ENCODE measurements at places on chromosomes 13 and 19.

DNA sequence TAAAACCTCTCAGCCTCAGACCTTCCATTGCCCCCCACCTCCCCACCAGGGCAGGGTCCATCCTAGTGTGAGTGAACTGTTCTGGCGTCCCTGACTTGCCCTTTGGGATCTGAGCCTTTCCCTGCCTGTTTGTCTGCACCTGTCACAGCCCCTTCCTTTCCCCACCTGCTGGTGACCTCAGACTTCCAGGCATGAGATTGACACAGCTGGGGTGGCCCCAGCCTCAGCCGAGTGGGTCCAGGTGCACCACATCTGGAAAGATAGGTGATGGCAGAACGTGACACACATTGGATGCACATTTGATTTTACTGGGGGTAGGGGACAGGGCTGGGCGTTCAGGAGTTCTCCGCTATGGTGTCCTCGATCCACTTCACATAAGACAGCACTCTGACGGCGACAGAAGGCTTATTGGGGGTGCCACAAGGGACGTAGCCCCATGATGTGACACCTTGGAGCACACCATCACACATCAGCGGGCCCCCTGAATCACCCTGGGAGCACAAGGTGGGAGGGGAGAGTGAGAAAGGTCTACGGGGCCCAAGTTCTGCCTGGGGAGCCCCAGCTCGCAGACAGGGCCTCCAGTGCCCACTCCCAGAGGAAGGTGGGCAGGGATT, 4.6 kb downstream of the KLK1 start:
- DNase-seq: peak; percentile 42

DNA sequence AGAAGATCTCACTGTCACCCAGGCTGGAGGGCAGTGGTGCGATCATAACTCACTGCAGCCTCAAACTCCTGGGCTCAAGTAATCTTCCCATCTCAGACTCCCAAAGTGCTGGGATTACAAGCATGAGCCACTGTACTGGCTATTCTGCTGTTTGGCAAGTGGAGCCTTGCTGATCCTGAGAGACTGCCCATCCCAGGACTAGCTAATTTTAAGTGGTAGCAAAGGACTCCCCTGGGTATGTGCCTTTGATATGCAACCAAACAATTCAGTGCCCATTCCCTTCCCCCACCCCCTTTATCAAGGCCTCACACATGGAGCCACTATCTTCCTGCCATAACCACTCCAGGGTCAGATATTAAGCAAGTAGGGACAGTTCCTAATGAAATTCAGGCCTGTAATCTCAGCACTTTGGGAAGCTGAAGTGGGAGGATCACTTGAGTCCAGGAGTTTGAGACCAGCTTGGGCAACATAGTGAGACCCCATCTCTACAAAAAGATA, 17.0 kb upstream of the ZNF460 start:
- DNase-seq: no peak

DNA sequence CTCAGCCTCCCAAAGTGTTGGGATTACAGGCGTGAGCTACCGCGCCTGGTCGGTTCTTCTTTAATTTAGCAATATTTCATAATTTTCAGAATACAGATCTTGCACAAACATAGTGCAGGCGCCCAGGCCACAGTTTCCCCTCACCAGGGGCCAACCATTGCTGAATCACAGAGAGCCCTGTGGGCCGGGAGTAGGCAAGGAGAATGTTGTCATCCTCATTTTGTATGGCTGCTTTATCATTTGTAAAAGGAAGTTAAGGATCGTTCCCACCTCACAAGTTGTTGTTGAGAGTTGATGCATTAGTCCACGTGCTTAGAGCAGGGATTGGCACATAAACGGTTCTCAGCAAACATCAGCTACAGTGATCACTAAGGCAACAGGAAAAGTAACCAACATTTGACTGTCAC, 30.2 kb downstream of the MEIS3 start:
- no peak for DNase-seq

GRCh38 chr13:109719962-109720646, 66.3 kb downstream of the IRS2 start:
- DNase-seq: no peak

GRCh38 chr13:100668408-100668807, 6.2 kb downstream of the TMTC4 start:
- no peak for DNase-seq

GRCh38 chr13:60753641-60754040, 356.6 kb downstream of the TDRD3 start:
- DNase-seq: no peak

GRCh38 chr13:21683034-21683733, 12.3 kb downstream of the FGF9 start:
- no peak for DNase-seq

- no peak for DNase-seq
These were observed 17.3 kb downstream of the TLE6 start for GRCh38 chr19:2994588-2995131.

GRCh38 chr13:40121722-40122121, 466.3 kb downstream of the COG6 start:
- DNase-seq: no peak

DNA sequence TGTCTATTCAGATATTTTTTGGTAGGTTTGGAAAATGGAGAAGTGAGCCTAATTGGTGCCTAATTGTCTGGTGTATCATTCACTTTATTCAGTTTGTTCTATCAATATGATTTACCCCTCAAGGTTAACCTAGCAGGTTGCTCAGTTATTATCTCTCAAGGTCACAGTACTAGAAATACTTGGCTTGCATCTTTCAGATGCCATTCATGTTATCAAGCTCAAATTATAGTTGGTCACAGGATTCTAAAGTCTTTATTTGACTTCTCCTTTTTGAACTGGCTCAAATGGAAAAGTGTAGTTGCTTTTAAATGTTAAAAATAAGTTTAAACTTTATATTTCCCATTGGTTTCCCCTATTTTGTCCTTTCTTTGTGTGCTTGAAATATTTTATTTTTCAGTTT, 2.6 kb downstream of the KCNRG start:
- no peak for DNase-seq

GRCh38 chr13:45895881-45896280, 44.3 kb upstream of the SIAH3 start:
- DNase-seq: no peak

DNA sequence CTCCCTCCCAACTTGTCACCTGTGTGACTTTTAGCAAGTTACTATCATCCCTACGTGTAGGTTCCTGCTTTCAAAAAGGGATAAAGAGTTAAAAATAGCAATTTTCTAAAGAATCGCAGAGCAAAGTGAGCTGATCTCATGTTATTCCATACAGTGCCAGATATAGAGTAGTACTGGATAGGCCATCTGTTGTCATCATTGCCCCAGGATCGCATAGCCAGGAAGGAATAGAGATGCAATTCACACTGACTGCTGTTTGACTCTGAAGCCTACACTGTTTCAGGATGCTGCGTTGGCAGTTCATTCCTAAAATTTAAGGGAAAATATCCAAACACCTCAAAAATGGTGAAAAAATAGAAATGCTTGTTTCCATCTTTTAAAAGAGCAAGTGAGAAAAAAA, 138.9 kb downstream of the SHISA2 start:
- DNase-seq: no peak

DNA sequence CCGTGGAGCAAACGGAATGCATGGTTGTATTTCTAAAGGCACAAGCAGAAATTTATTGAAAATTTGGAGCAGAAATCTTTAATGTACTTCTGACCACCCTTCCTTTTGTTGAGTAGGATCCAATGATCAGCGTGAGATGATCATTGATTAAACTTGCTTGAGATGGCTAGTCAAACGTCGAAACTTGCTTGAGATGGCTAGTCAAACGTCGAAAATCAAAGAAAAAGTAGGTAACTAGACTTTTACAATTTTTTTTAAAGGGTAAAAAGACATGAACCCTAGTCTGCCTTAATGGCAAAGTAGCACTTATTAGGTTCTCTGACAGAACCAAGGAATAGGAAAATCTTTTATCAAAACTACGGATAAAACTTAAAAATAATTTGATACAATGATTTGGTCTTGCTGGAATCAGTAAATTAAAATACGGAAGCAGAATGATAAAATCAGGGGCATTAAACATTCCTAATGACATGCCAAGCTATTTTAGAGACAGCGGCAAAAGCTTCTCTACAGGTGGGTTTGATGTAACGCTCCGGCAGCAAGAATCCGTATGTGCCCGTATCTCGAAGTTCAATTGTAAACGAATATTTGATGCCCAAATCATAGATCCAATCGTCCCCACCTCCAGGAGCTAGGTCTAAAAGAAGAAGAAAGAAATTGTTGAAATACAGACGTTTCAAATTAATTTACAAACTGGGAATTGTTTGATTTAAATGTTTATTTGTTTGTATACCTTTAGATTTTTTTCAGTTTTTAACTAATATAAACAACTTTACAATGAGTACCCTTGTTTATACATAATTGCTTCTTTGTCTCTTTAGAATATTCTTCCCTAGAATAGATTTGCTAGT, 841 bp upstream of the ZC3H13 start:
- no peak for DNase-seq

DNA sequence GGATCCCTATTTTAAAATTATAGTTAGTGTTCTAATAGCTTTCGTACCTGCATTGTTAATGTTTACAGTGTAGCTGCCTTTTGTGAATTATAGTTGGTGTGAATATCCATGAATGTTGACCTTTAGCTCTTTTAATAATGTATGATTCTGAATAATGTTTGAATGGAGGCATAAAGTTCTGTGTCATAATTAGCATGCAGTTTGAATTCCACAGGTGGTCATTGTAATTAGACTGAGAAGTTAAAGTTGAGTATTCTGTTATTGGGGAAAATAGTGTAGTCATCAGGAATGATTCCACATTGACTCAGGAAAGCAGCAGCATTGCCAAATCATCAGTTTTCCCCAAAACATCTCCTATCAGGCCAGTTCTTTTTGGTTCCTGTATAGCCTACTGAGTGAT, 12.1 kb downstream of the GPR18 start:
- no peak for DNase-seq

DNA sequence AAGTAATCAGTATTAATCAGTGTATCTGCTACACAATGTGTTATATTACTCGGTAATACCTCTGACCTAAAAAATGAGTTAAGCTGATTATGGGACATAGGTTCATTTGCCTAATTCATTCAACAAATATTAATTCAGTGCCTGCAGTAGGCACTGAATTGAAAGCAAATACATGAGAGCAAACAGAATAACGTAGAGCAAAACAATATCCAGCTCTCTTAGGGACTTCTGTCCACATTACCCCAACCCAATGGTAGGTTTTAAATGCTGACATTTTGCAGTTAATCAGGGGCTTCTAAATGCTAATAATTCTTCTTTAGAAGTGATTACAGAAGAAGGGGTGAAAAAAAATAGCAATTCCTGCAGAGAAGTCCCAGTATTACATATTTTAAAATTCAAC, 4.9 kb downstream of the RCBTB2 start:
- peak; percentile 12 for DNase-seq

GRCh38 chr19:2189880-2190279, 26.1 kb downstream of the DOT1L start:
- no peak for DNase-seq

- DNase-seq: no peak
These were observed 631.3 kb downstream of the DIAPH3 start for GRCh38 chr13:59532405-59532804.

DNA sequence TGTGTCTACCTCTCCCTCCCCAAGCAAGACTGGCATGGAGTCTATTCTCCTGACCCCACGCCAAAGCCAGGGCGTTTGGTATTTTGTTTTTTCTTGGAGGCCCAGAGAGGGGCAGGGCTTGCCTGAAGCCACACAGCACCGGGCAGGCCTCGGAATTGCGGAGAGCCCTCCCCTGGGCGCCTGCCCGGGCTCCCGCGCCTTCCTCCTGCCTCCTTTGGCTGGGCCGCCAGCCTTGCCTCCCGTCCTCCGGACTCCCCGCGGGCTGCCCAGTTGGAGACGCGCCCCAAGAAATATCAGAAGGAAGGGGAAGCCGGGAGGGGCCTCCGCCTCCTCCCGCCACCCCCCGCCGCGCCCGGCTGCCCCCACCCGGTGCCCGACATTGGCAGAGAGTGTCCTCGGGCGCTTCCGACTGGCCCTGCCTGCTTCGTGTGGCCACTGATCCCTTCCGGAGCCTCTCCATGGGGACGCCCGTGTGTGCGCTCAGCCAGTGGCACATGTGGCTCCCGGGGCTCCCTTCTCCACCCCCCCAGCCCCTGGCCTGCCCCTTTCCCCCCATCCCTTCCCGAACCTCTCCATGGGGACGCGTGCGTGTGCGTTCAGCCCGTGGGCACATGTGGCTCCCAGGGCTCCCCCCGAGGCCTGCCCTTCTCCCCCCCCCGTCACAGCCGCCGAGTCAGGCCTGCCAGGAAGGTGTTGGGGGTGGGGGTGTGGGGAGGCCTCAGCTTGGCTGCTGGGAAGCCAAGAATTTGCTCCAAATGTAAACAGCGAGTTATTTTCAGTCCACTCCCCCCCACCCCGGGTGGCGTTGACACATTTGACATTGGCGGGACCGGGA, 37.3 kb downstream of the NFIC start:
- DNase-seq: no peak

DNA sequence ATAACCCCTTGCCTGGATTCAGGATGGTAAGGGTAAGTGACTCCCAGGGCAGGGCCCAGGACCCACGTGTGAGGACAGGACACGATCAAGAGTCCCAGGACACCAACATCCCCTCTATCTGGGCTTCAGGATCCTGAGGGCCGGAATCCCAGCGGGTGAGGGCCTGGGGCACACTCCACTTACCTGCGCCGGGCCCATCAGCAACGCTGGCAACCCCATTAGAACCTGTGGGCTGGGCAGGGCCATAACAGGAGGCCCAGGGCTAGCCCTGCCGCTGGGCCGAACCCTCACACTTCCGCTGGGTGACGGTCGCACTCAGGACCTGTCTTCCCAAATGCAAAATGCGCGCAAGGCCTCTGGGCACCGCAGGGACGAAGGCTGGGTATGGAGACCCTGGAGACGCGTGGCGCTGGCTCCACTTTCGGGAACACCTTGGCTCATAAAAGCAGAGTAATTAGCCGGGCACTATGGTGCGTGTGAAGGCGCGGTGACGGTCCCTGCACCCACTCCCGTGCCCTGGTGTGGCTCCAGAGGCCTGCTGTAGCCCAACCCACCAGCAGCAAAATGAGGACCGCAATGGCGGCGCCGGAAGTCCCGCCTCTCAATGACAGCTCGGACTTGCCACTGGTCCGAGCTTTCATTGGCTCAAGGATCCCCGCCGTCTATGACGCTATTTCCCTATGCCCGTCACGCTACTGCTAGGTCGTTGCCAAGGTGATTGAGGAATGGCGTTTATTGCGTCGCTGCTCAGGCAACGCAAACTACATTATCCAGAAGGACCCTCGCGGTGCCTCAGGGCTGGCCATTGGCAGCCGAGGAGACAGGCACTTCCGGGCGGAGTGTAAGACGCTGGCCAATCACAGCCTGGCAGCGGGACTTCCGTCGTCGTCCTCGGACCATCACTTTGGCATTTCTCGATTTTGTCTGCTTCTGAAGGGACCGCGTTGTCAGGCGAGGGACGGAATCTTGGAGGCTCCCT, at the start of gene ZNF132:
Gene ZNF132, minus strand, starts transcription at position 578 of the 979 bp plus-strand sequence. Its CDS starts 332 bp downstream, at position 246.
- peak; percentile 88 for DNase-seq

GRCh38 chr19:10192922-10193321, 1.8 kb downstream of the DNMT1 start:
- DNase-seq: no peak

DNA sequence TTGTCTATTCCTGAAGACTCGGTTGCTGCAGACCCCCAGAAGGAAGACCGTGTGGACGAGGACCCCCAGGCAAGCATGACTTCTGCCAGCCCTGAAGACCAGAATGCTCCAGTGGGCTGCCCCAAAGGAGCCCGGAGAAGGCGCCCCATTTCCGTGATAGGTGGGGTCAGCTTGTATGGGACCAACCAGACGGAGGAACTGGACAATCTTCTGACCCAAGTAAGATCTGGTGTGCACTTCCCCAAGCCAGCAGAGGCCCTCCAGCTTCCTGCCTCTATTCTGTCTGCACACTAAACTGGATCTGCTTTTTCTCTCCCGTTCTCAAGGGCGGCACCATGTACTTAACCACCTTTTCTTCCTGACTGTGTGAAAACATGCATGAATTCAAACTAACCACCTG, 59.8 kb upstream of the C1QTNF9 start:
- DNase-seq: no peak

Measured in NCI-H774 (cell line).